ENCODE measurements at places on chromosomes 3 and 15.

DNA sequence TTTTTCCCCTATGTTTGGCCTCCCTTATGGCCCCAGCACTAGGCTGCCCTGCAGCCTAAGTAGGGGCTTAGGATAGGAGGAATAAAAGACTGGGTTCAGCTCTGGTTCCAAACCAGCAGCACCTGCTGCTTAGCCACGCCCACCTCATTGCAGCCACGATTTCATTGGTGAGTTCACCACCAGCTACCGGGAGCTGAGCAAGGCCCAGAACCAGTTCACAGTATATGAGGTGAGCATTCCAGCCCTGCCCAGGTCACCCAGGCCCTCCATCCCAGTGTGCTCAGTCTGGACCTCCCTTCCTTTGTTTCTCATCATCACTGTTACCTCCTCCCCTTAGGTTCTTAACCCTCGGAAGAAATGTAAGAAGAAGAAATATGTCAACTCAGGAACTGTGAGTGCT, 11.5 kb downstream of the CPNE9 start:
- no peak for DNase-seq

DNA sequence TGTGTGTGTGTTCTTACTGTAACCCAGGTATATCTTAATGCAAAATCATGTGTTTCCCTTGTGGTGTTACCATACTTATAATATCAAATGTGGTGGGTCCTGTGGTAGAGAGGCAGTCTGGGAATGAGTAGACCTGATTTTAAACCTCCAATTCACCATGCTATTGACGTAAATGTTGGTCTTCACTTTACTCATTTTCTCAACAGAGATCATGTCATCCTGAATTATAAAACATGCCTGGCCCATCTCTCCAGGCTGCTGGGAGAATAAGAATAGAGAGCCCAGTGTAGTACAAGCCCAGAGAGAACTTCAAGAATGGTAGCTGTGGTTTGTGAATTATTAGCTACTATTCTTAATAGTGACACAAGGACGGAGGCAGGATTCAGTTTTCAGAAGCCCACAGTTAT, 88.1 kb downstream of the MBNL1 start:
- DNase-seq = no peak

DNA sequence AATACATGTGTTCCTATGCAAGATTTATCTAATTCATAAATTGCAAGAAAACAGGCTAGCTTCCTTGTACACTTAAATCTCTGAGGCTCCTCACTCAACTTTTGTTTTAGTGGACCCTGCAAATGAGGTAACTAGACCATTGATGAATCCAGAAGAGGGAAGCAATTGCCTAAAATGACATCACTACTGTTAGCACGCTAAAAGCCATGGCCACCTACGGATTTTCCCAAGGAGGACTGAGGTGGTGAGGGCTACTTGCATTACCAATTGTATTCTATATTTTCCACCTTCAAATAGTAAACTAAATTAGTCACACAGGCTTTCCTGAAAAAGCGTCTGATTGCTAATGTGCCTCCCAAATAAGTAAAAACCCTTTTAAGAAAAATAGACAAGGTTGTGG, 140.7 kb downstream of the GADL1 start:
- no peak for DNase-seq

DNA sequence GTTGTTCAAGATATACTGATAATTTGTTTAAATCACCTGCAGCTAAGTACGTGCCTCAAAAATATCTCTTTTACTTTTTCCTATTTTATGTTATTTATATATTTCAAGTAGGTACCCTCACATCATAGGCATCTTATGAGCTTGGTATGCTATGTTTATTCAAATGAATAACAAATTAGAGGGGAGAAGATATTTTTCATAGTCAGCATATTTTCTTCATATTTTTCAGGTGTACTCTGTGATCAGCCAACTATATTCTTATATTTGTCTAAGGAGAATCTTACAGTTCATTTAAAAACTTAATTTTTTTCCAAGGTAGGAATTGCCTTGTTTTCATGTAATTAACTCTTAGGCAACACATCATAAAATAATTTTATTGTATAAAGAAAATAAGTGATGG, 421.1 kb upstream of the GRM7 start:
- DNase-seq = no peak

DNA sequence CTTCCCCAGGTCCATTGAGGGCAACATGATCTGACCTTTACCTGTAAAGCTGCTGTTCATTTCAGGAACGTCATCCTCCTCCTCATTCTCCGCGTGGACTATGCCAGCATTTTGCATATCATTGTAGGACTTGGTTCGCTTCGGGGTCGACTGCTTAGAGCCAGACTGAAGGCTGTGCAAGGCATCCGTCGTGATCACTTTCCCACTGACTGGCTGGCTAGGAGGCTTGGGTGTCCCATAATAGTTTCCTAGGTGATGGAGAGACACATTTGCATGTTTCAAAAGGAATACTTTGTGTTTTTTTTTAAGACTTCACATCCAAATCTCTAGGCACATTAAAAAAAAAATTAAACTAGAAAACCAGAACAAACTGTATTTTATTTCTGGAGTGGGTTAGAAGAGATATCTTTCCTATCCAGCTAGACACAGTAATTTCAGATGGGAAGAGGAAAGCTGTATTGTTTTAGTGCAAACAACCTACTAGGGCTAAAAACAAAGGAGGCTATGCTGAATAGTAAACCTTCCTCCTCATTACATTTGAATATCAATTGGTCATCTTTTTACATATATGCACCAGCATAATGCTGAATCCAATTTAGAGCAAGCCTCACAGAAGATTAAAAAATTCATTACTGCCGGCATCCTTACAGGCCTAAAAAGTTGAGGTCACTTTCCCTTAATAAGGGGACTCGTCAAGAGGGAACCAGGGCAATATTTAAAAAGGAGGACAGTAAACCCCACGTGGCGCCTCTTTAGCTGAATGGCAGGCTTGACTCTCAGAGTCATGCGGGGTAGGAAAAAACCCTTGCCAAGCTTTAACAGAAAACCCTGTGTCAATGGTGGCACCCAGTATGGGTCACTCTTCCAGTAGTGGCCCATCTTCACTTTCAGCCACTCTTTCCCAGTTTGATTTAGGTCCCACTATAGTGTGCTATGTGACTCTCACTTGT, 559.9 kb downstream of the MAGI1 start:
- DNase-seq = no peak

DNA sequence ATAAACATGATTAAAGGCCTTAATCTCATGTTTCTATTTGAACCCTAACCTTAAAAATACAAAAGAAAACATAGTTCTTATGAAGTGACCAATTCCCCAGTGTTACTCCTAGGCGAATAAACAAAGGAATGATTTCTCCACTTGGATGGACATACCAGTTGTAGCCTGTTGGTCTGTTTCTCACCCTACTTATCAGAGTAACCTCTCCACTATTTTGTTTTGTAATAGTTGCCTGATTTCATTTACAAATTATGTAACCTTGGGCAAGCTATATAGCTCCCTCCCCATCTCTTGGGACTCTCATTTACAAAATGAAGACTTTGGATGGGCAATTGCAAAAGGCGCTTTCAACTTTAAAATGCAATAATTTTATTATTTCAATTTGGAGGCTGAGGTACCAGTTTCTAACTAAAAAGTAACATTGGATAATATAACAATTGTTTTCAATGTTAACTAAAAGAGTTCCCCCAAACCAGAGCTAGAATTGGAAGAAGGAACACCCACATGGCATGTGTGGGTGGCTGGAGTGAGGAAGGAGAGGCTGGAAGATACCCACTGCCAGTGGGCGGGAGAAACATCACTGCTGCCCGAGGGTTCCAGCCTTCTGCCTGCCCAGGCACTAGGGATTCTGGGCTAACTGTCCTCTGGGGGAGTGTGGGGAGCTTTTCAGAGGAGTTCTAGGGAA, 74.2 kb downstream of the RFTN1 start:
- DNase-seq = no peak

GRCh38 chr3:63872135-63872924, 8.7 kb downstream of the ATXN7 start:
- DNase-seq = no peak

GRCh38 chr3:8567784-8568575, 66.4 kb downstream of the LMCD1 start:
- no peak for DNase-seq

All from AML-193 (cell line).